ENCODE measurements at places on chromosomes 11 and 22.

- DNase-seq, result no peak
Observed at GRCh38 chr22:36528341-36528740, 625 bp downstream of the EIF3D start.

DNA sequence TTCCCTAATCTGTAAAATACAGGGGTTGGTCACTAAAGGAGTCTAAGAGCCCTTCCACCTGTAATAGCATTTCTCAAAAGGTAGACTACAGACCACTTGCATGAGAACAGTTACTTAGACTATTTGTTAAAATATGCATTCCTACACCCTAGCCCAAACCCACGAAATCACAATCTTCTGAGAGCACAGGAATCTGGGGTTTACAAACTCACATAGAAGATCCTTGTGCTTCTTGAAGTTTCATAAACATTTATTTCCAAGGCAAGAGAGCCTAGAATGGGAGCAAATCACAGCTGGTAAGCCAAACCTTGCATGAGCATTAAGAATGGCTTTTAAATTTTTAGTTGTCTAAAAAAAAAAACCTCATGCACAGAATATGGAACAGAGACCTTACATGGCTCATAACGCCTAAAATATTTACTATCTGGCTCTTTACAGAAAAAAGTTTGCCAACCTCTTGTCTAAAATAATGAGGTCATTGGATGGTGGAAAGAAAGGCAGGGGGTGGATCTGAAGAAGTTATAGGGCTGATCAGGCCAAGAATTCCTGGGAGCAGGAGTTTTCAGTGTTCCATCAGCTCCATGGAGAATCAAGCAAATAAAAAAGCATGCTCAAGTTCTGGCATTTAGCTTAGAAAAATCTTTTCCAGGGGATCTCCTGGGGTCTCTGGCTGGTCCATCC is 133.4 kb downstream of the CCDC34 start:
- DNase-seq, result no peak

DNA sequence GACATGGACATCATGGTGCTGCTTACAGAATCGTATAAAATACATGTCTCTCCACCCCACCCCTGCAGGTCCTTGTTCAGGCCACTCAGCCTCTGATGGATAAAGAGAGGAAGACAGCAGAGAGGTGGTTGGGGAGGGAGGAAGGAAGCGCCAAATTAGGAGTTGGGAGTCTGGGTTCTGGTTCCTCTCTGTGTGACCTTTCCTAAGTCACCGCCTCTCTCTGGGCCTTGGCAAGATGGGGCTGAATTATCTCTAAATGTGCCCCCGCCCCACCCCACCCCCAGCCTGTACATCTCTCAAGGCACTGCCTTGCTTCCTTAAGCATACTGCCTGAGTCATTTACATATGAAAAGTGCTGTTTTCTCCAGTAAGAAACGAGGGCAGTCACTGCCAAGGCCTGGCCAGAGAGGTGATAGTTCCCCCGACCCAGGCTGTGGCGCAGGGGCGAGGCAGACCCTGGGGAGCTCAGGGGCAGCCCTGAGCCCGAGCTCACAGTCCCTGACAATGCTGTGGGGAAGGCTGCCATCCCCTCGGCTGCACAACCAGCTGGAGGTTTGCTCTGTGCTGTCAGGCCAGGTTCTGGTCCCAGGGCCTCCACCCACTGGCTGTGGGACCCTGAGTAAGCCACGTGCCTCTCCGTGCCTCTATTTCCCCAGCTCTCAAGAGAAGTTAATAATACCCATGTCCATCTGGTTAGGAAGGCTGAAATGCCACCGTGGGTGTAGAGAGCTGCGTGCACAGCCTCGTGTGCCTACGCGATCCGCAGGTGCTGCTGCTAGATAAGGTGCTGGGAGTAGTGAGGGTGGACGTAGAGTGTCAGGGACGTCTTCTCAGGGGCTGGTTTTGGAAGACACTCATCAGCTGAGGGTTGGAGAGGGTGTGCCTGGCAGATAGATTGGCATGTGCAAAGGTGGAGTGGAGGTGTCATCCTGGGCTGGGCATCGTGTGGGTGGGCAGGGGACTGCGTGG is 55.3 kb downstream of the CACNA1I start:
- no peak for DNase-seq

DNA sequence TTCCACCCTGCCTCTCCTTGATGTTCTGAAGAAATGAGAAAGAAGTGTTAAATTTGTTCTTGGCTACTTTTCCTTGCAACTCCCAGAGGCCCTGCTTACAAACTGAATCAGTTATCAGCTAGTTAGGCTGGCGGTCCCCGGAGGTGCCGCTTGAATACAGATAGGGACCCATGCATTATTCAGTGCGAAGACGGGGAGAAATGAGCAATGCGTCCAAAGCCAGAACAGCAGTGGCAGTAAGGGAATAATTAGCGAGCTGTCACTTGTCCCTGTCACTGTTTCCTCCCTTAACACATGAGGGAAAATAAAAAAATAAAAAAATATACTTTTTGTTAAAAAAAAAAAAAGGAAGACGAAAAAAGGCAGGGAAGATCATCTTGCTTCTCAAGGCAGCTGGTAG is 528.1 kb downstream of the MN1 start:
- no peak for DNase-seq

GRCh38 chr11:120715239-120715638 is 203.7 kb downstream of the GRIK4 start:
- no peak for DNase-seq

- DNase-seq, result no peak
Observed at GRCh38 chr11:128929991-128930390, 12.7 kb downstream of the TP53AIP1 start.

- no peak for DNase-seq
Observed at GRCh38 chr11:90737444-90738050, 514.7 kb upstream of the CHORDC1 start.

GRCh38 chr11:7651140-7651551 is 22.2 kb downstream of the CYB5R2 start:
- DNase-seq, result no peak

DNA sequence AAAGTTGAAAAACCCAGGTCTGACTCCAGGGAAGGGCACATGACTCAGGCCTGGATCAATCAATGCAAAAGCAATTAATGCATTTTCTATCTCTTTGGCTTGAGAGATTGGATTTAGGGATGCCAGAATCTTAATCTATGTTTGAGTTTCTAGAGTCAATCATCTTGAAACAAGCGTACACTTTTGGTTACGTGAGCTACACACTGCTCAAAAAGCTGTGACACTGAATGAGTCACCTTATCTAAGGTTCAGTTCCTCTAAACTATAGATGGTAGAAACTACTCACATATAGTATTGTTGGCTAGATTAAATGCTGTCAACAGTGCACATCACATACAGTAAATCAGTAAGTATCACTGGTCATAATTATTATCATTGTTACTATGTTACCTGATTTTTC is 24.2 kb downstream of the MRE11 start:
- DNase-seq, result no peak

GRCh38 chr11:15890031-15890713 is 466.2 kb downstream of the SOX6 start:
- no peak for DNase-seq
